ENCODE measurements at places on chromosomes 1 and 21. TPM values are rescaled to one million over a fixed set of nuclear protein-coding genes. Genes with fewer than 3 reads are reported as not detected.

DNA sequence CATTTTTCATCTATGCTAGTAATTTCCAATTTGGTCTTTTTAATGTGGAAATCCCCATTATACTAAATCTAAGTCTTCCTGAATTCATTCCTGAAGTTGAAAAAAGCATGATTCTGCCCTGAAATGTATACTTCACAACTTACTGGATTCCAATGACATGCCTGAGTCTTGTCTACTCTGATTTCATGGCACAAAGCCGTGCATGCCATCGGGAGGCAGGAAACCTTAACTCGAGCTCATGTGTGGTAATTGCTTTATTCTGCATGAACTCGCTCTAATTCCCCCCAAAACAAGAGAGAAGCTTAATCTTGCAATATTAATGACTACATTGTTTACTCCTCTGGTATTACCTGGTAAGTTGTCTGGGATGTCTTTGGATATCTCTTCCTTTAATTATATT lies 39.6 kb upstream of the PBX1 start:
- H3K4me1 ChIP-seq, result no peaks in the 10 kb centered on the region
- no peak overlapping the region for H3K27ac ChIP-seq
- H3K27me3 ChIP-seq, result no peaks in the 10 kb centered on the region
- H3K4me3 ChIP-seq, result no peak overlapping the region

DNA sequence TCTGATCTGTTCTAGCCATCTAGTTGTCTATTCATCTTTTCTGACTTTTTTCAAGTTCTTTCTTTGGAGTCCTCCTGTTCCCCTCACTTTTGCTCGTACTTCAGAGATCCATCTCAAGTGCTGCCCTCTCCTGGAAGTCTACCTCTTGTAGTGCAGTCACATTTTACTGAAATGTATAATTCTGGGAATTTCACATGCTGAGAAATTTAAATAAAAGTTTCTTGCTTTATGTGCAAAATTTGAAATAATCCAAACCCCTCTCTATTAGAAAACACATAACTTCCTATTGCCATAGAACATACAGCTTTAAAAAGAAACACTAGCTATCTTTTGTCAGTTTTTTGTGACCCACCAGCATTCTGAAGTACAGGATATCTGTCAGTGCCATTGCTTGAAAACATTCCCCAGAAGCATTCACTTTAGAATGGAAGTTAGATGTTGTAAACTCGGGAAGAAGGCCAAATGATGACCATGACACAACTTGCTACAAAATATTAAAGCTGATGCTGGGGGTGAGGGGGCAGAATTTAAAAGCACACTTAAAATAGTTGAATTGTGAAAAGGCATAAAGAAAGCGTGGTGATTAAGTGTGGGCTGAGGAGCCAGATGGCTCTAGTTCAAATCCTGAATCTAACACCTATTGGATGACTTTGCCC lies 22.0 kb downstream of the RLF start:
- no peak overlapping the region for H3K4me3 ChIP-seq
- H3K4me1 ChIP-seq, result peaks cover 65% of the 10 kb centered on the region
- peaks cover 18% of the 10 kb centered on the region for H3K36me3 ChIP-seq
- H3K27ac ChIP-seq, result no peak overlapping the region
- DNase-seq, result no peak
- no peaks in the 10 kb centered on the region for H3K27me3 ChIP-seq

GRCh38 chr21:32182449-32182848 lies 96.4 kb downstream of the MIS18A start:
- H3K4me1 ChIP-seq, result no peaks in the 10 kb centered on the region
- H3K36me3 ChIP-seq, result no peaks in the 10 kb centered on the region
- no peak overlapping the region for H3K4me3 ChIP-seq

- no peak for DNase-seq
- H3K4me1 ChIP-seq, result no peaks in the 10 kb centered on the region
- H3K27ac ChIP-seq, result no peak overlapping the region
- no peak overlapping the region for H3K4me3 ChIP-seq
- no peaks in the 10 kb centered on the region for H3K36me3 ChIP-seq
These were observed 360.8 kb downstream of the GPATCH2 start for GRCh38 chr1:217270101-217270500.

DNA sequence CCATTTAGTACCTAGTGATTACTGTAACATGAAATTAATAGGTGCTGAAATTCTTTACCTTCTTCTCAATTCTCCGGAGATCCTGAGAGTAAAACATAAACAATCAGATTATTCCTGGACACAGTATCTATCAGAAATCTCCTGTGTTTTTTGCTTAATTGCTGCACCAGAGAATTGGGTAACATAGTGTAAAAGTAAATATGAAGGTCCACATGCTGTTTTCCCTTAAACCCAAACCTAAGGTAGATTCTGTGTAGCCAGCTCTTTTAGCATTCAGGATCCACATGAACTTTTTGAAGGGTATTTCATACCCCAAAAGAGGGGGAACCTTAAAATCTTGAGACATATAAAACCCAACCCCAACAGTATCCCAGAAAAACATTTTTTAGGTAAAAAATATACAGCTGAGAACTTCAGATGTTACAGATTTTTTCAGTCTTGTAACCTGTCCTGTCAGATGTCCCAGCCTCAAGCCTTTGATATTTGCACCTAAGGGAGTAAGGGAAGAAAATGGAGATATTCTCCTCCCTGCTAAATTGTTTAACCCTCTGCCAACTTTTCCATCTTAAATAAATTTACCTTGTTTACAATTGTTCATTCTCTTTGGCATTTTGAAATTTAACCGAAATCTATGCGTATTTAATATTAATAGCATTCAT lies 11.2 kb downstream of the ODR4 start:
- no peak overlapping the region for H3K4me3 ChIP-seq
- no peaks in the 10 kb centered on the region for H3K27me3 ChIP-seq
- no peak for DNase-seq
- H3K4me1 ChIP-seq, result peaks cover under 1% of the 10 kb centered on the region
- H3K27ac ChIP-seq, result no peak overlapping the region

- DNase-seq, result no peak
- peaks cover 40% of the 10 kb centered on the region for H3K36me3 ChIP-seq
- peak overlapping the region; percentile 100 for H3K4me3 ChIP-seq
- peak overlapping the region; percentile 98 for H3K27ac ChIP-seq
These were observed 2.6 kb downstream of the HDGF start for GRCh38 chr1:156748670-156749418.

GRCh38 chr1:85611856-85612255 lies 31.3 kb downstream of the CCN1 start:
- no peak overlapping the region for H3K4me3 ChIP-seq
- DNase-seq, result no peak
- H3K4me1 ChIP-seq, result no peaks in the 10 kb centered on the region
- H3K36me3 ChIP-seq, result no peaks in the 10 kb centered on the region

- peaks cover 8% of the 10 kb centered on the region for H3K36me3 ChIP-seq
- no peak overlapping the region for H3K27ac ChIP-seq
- H3K4me1 ChIP-seq, result no peaks in the 10 kb centered on the region
- no peaks in the 10 kb centered on the region for H3K27me3 ChIP-seq
- no peak for DNase-seq
- no peak overlapping the region for H3K4me3 ChIP-seq
These were observed 48.7 kb downstream of the LHX4 start for GRCh38 chr1:180278596-180279395.

DNA sequence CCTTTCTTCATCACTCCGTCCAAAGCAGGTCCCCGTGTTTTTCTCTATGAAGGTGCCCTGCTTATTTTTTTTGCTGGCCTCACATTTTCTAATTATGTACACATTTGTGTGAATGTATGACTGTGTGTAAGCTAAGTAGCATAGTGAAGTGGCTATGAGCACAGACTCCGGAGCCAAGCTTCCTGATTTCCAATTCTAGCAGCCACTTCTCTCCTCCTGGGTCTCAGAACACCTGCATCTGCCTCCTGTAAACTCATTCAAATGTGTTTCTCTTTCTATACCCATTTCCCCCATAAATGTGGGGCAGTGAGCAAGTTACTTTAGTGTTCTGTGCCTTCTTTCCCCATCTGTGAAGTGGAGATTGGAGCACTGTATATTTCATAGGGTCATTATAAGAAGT lies 2.1 kb downstream of the SLAMF6 start:
- H3K36me3 ChIP-seq, result peaks cover 35% of the 10 kb centered on the region
- H3K27ac ChIP-seq, result peak overlapping the region; percentile 90
- no peak for DNase-seq
- H3K4me1 ChIP-seq, result peaks cover 82% of the 10 kb centered on the region

GRCh38 chr1:222090103-222090502 lies 348.2 kb upstream of the DUSP10 start:
- no peak overlapping the region for H3K27ac ChIP-seq
- H3K27me3 ChIP-seq, result peaks cover 1% of the 10 kb centered on the region
- H3K4me3 ChIP-seq, result no peak overlapping the region

GRCh38 chr1:38045401-38046332 lies 926 bp downstream of the POU3F1 start:
- peaks cover 50% of the 10 kb centered on the region for H3K27me3 ChIP-seq
- H3K36me3 ChIP-seq, result no peaks in the 10 kb centered on the region
- DNase-seq, result no peak
- H3K27ac ChIP-seq, result no peak overlapping the region
- H3K4me3 ChIP-seq, result peak overlapping the region; percentile 33
- no peaks in the 10 kb centered on the region for H3K4me1 ChIP-seq

DNA sequence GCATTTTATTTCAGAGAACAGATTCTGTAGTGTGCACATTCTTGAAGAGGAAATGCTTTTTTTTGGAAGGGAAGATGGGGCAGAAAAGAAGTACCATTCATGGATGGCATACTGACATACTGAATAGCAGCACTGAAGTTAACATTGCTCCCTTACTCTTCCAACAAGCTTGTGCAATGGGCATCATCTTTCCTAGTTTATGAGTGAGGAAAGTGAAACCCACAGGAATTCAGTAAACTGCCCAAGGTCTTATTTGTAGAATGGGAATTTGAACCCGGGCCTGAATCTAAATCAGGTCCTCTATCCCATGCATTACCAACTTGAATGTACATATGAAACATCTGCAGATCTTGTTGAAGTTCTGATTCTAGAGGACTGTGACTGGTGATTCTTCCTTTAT lies 215.7 kb upstream of the FGGY start:
- no peak for DNase-seq
- no peaks in the 10 kb centered on the region for H3K27me3 ChIP-seq
- no peak overlapping the region for H3K27ac ChIP-seq
- peaks cover 35% of the 10 kb centered on the region for H3K4me1 ChIP-seq
- H3K4me3 ChIP-seq, result no peak overlapping the region
- peaks cover 1% of the 10 kb centered on the region for H3K36me3 ChIP-seq

GRCh38 chr1:6129313-6129712 lies 50.8 kb downstream of the CHD5 start:
- H3K27me3 ChIP-seq, result no peaks in the 10 kb centered on the region
- H3K27ac ChIP-seq, result no peak overlapping the region
- H3K36me3 ChIP-seq, result no peaks in the 10 kb centered on the region
- H3K4me3 ChIP-seq, result no peak overlapping the region
- no peak for DNase-seq

GRCh38 chr1:117673405-117673804 lies 67.6 kb downstream of the TENT5C start:
- DNase-seq, result no peak
- H3K27me3 ChIP-seq, result peaks cover 21% of the 10 kb centered on the region
- no peaks in the 10 kb centered on the region for H3K36me3 ChIP-seq
- peaks cover 18% of the 10 kb centered on the region for H3K4me1 ChIP-seq
- H3K27ac ChIP-seq, result no peak overlapping the region

GRCh38 chr1:240705579-240705978 lies 93.6 kb upstream of the GREM2 start:
- H3K4me1 ChIP-seq, result no peaks in the 10 kb centered on the region
- H3K36me3 ChIP-seq, result no peaks in the 10 kb centered on the region
- no peak overlapping the region for H3K4me3 ChIP-seq
- DNase-seq, result no peak

GRCh38 chr1:108643492-108644335 lies 17.2 kb downstream of the HENMT1 start:
- peak; percentile 30 for DNase-seq
- peak overlapping the region; percentile 31 for H3K4me3 ChIP-seq

GRCh38 chr21:38671773-38672172 lies 134.0 kb upstream of the ETS2 start:
- no peak for DNase-seq
- peaks cover 6% of the 10 kb centered on the region for H3K27me3 ChIP-seq
- no peaks in the 10 kb centered on the region for H3K36me3 ChIP-seq
- no peak overlapping the region for H3K4me3 ChIP-seq

DNA sequence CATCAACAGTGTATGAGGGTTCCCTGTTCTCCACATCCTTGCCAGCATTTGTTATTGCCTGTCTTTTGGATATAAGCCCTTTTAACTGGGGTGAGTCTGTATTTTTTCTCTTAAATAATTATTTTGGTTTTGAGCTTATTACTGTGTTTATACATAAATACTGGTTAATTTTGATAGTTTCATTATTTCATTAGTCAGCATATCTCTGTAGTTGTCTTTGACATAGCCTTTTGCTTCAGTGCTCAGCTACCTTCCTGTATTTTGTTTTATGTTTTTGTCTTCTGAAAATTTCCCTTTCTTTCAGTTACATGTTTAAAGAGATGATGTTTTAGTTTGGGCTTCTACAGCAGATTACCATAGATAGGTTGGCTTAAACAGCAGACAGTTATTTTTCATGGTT lies 138.1 kb downstream of the XPR1 start:
- no peak overlapping the region for H3K4me3 ChIP-seq
- H3K36me3 ChIP-seq, result no peaks in the 10 kb centered on the region
- H3K27ac ChIP-seq, result no peak overlapping the region
- peaks cover 11% of the 10 kb centered on the region for H3K4me1 ChIP-seq
- no peak for DNase-seq

GRCh38 chr1:164622068-164622845 lies 63.3 kb downstream of the PBX1 start:
- H3K4me1 ChIP-seq, result no peaks in the 10 kb centered on the region
- H3K4me3 ChIP-seq, result no peak overlapping the region
- H3K27ac ChIP-seq, result no peak overlapping the region
- H3K27me3 ChIP-seq, result no peaks in the 10 kb centered on the region

- no peaks in the 10 kb centered on the region for H3K36me3 ChIP-seq
- no peak for DNase-seq
- no peak overlapping the region for H3K4me3 ChIP-seq
- no peaks in the 10 kb centered on the region for H3K4me1 ChIP-seq
- no peak overlapping the region for H3K27ac ChIP-seq
- H3K27me3 ChIP-seq, result peaks cover 2% of the 10 kb centered on the region
These were observed 5.1 kb upstream of the CAPN8 start for GRCh38 chr1:223670458-223671159.

- H3K36me3 ChIP-seq, result no peaks in the 10 kb centered on the region
- peaks cover 41% of the 10 kb centered on the region for H3K27me3 ChIP-seq
- no peak for DNase-seq
- H3K4me3 ChIP-seq, result no peak overlapping the region
- H3K27ac ChIP-seq, result no peak overlapping the region
These were observed 609.1 kb downstream of the PTPRC start for GRCh38 chr1:199247891-199248290.

The PTPN22 gene
- total RNA-seq, result 66.2 TPM

The SLC9C2 gene
- not detected for total RNA-seq

The KCNN3 gene
- 0.36 TPM for total RNA-seq

The PPM1J gene
- total RNA-seq, result 1.1 TPM

The CYP4Z1 gene
- not detected for total RNA-seq

The KAZN gene
- 0.54 TPM for total RNA-seq

The IFI44L gene
- 16.7 TPM for total RNA-seq

The OR14K1 gene
- total RNA-seq, result not detected

The NEK2 gene
- total RNA-seq, result 18.9 TPM

The NPPB gene
- not detected for total RNA-seq

The RBP7 gene
- total RNA-seq, result not detected

Data from activated T-helper 1 cell treated with anti-CD3 and anti-CD28 coated beads, Interleukin-12 subunit alpha, Interleukin-12 subunit beta, Interleukin-2, Interleukin-4 antibody, amounts not matched to agents 30 ng/mL and 10 ng/mL and 1 ng/mL, durations not matched to agents 14 hours and 24 hours and 36 hours (primary cell).